Mammary epithelial cell (primary cell): ENCODE measurements at places on chromosomes 6 and 20.

DNA sequence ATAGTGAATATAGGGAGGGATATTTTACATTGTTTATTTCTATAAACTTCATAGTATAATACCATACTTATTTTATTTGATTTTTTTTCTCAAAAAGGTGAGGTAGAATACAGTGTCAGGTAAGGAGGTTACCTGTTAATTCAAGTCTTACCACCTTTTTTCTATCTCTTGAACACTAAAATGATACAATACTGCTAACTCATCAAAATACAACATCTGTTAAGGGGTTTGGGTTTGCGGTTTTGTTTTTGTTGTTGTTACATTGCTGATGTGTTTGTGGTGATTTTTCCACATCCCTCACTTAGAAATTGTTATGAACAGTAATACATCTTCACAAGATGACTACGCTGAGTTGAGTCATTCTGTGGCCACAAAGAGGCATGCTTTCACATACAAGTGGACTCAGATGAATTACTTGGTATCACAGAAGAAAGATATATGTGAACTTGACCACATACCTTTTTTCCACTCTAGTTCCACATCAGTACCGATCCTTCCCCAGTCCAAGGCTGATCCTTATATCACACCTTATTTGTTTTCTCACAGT, 139.4 kb upstream of the ID4 start:
- peak; percentile 88 for DNase-seq

DNA sequence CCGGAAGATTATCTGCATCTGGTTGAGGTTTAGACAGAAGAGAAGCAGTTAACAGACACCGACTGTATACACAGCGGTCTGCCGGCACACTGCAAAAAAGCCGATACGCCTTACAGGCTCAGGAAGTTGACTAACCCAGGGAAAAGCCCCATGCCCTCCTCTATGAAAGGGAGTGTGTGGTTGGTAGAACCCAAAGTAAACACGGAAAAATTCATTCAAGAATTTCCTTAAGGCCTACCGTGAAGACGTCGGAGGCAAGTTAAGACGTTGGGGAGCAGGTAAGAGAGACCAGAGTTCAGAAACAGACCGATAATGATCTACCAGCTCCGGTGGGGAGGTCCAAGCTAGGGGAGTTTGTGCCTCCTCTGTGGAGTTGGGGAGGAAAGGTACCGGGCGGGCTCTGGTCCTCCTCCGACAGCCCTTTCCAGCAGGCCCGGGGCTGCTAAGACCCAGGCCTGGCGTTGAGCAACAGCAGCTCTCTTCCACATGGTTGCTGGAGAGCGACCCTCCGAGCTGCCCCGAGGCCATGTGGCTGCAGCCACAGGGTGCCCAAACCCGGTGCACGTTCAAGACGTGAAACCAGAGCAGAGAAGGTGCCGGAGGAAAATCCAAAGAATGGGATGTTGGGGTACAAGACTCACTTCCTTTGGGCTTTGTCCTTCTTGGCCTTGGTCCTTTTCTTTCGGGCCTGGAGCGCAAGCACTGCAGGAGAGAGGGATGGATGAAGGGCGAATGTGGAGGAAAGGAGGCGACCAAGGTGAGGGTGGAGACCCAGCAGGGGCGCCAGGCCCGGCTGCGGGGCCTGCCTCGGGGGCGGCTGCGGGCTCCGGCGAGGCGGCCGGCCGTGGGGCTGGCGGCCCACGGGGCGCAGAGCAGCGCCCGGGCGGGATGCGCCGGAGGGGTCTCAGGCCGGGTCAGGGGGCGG, 809 bp downstream of the SRPK1 start:
- DNase-seq, result peak; percentile 85

- peak; percentile 76 for DNase-seq
These were observed 90.9 kb upstream of the GRIK2 start for GRCh38 chr6:101302593-101302992.

DNA sequence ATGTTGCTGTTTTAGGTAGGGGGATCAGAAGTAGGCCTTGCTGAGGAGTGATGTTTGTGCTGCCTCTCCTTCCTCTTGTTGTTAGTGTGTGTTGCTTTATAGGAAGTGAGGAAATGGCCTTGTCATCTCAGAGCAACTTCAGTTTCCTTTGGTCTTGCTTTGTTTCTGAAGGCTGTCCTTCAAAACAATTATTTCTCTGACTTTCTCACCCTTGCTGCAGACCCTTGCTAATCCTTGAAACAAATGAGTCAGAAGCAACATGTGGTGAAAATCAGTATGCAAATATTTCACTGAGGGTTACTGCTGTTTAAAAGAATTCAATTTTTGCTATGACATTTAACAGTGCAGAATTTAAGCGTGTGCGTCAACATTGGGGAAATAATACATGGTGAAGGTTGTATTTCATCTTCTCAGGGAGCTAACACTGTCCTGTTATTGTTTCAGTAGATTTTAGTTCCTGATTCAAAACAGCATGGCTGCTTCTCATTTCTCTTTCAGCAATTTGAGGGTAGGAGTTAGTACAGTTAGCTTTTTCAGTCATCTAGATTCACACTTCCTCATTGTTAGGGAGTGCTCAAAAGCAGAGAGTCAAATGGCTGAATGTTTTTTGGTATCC, 13.8 kb downstream of the RNF144B start:
- DNase-seq, result no peak

- DNase-seq, result no peak
These were observed 113.5 kb downstream of the SMOC2 start for GRCh38 chr6:168554472-168554871.
